ENCODE measurements at places on chromosomes 2 and 18.

DNA sequence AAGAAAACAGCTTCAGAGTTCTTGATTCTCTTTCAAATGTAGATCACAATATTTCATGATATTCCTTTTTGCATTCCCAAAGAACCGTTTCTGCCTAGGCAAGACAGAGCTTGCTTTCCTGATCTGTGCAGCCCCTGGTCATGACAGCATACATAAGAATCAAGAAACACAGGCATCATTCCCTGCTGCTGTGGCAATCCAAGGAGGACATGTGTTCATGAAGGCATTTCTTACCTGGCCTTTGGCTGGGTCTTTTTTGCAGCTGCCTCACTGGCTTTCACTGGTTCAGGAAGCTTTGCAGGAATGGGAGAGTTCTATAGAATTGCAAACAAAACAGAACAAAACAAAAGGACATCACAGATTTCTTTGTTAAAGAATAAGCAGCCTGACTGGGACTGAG lies 87.6 kb upstream of the NFU1 start:
- no peak for DNase-seq

DNA sequence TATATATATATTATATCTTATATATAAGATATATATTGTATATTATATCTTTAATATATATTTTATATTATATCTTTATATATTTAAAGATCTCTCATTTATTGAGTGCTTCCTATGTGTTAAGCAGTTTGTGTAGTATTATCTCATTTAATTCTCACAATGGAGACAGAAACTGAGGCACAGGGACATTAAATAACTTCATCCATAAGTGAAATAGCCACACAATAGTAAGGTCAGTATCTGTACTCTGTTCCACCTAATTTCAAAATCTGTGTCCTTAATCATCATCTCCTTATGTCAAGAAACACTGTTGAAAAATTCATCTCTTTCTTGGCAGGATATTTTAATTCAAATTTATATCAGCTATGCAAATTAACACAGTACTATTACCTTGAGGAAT lies 52.8 kb upstream of the CD302 start:
- no peak for DNase-seq

- no peak for DNase-seq
Observed at GRCh38 chr2:48230834-48231233, 299.1 kb upstream of the STON1 start.

DNA sequence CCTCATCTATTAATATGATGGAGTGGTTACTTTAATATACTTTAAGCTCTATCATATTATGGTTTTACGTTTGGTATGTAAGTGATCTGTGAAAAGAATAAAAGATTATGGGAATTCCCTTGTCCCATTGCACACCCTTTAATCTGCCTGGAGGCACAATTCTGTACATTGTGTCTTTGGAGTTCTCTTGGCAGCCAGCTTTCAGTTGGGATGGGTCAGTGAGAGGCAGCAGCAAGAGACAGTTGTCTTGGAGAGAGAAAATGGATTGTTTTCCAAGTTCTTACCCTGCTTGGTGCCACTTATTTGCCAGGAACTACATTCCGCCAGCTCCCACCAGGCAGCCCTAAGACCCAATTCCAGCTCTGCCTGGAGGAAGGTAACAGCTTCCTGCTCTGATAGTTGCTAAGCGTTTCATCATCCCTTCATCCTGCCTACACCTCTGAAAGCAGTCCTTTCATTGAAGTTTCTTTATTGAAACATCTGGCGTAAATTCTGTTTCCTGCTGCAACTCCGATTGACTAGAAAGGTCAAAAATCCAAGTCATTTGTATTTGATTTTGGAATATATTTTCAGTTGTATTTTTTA lies 365.2 kb downstream of the AKAIN1 start:
- DNase-seq, result no peak

DNA sequence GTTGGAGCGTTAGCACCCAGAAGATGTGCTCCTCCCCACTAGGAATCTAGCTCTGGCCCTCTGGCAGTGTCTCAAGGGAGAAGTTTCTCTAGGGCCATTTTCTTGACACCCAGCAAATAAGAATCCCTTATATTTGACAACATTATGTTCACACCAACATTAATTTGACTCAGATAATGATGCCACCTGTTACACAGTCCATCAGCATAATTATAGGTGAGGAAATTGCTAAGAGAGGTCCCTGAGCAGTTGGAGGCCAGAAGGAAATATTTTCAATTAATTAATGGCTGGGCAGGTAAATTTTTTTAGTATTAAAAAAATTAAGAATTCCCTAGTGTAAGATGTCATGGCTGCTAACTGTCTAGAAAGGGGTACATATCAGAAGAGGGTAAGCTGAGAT lies 36.5 kb downstream of the PRKCE start:
- no peak for DNase-seq

Data from stimulated activated CD8-positive, alpha-beta memory T cell treated with anti-CD3 and anti-CD28 coated beads, Interleukin-2, amount 100 ng/mL, for 48 hours (primary cell).